ENCODE measurements at places on chromosomes 11 and 22.

GRCh38 chr11:12017243-12017678 lies 8.8 kb upstream of the DKK3 start:
- DNase-seq: no peak

DNA sequence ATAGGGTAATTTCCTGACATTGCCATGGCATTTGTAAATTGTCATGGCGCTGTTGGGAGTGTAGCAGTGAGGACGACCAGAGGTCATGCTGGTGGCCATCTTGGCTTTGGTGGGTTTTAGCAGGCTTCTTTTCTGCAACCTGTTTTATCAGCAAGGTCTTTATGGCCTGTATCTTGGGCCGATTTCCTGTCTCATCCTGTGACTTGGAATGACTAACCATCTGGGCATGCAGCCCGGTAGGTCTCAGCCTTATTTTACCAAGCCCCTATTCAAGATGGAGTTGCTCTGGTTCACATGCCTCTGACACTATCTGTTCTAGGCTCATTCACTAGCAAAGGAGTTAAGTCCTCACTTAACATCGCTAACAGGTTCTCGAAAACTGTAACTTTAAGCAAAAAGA lies 1374.2 kb downstream of the FAM181B start:
- DNase-seq: no peak

DNA sequence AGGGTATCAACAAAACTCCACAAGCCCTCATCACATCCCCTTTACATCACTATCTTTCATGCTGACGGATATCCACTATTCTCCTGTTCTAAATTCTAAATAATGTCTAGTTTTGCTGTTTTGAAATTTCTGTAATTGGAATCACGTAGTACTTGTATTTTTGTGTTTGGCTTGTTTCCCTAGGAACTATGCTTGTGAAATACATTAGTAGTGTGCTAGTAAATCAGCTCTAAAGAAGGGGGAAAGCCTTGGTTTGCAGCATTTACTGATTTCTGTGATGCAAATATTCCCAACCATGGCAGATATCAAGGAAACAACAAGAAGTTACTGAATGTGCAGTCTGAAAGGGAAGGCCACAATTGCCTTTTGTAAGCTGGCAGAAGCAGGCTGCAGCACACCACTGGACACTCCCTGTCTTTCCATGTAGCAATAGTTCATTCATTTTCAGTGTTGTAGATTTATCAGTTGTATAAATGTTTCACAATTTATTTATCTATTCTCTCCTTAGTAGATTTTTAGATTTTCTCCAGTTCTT lies 4.7 kb upstream of the FOLH1 start:
- peak; percentile 92 for DNase-seq

GRCh38 chr11:84522331-84522730 lies 1104.8 kb downstream of the DLG2 start:
- DNase-seq: peak; percentile 24

DNA sequence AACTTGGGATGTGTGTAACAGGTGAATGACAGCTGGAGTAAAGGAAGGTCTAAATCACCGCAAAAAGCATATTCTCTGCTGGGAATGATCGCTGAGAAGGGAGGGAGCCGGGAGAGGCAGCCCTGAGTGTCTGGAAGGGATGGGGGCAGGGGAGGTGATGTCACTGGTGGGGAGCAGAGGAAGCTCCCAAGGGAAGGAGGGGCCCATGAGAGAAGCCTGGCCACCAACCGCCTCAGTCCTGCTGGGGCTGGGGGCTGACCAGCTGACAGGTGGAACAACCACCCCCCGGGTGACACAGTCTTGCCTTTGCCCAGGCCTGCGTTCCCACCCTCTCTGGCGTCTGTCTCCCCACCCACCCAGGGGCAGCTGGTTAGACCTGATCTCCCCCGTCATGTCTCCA lies 6.0 kb upstream of the FLRT1 start:
- DNase-seq: no peak

DNA sequence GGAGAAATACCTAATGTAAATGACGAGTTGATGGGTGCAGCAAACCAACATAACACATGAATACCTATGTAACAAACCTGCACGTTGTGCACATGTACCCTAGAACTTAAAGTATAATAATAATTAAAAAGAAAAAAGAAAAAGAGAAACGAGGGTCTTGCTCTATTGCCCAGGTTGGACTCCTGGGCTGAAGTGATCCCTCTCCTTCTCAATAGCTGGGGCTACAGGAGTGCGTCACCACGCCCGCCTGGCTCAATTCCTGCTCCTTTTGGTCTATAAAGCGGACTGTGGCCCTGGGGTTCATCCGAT lies 521 bp upstream of the PTS start:
- DNase-seq: no peak

All from pons (tissue), 1 donor.